ENCODE measurements at places on chromosomes 11 and 22.

DNA sequence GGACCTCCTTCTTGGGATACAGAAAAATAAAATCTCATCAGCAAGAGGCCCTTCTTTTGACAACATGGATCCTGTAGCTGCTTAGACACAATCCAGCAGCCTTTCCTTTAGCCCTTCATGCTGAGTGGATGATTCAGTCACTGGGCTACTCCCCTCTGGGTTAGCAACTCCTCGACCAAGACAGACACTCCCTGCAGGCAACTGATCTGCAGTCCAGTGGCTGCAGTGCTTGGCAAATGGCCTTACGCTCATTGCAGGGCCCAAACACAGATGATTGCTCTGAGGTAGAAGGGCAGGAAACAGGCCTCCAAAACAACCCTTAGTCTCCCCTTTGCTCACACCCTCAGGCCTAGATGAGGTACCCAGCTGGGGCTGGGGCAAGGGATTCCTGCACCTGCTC is 73.2 kb upstream of the OPCML start:
- no peak for DNase-seq

DNA sequence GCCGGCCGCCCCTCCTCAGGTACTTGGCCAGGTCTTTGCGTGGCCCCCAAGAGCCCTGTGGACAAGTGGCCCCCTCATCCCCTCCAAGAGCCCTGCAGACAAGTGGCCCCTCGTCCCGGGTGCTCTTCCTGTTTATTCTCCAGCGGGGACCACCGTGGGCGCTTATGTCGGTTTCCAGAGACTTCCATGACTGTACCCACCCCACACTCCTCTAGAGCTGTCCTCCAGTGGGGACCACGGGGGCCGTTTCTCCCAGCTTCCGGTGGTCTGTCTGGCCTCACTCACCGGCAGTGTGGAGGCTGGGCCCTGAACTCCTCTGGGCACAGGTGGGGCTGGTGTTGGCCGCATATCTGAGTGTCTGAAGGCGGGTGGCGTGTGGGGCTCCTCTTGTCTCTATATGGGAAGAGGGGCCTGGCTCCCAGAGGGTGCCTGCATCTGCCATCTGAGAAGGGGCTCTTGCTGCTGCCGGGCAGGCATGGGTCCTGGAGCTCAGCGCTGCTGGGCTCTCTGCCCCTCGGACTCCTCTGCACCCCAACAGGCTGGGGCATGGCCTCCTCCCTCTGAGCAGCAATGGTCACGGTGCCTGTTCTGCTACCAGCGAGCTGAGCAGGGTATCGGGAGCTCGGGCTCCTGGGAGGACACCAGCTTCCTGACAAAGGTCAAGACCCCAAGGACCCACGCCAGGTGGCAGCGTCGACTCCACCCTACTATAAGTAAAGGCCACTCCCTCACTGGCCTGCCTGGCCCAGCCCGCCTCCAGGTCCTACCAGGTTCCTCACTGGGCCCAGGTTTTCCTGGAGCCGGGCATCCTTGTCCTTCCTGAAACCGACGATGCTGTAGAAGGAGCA is 1264.3 kb downstream of the BRD1 start:
- DNase-seq, result no peak

DNA sequence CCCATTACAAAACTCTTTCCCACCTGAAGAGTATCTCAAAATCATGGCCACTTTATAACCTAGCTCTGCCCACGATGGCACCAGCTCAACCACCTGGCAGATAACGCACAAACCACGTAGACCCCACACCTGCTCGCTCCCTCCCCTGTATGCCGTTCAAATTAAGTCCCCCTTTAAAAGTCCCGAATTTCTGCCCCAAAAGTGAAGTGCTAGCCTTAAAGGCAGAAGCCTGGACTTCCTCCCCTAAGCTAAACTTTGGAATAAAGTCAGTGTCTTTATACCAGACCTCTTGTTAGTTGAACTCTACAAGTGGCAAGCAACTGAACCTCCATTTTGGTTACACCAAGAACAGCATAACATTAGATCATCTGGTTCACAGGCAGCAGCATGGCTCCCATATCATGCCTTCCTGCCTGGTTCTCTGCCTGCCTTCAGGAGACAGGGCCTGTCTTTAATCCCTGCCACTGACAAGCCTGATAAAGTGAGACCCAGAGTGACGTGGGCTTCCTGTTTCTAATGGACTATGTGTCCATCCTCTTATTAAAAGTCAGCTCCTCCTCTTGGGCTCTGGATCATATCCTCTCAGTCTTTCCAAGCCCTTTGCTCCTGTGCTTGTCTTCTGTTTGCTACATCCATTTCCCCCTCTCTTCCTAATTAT is 32.6 kb upstream of the NNMT start:
- DNase-seq, result no peak

GRCh38 chr22:24108073-24108472 is 73.2 kb upstream of the SUSD2 start:
- no peak for DNase-seq

GRCh38 chr11:134382830-134383229 is 29.2 kb downstream of the B3GAT1 start:
- DNase-seq, result no peak

DNA sequence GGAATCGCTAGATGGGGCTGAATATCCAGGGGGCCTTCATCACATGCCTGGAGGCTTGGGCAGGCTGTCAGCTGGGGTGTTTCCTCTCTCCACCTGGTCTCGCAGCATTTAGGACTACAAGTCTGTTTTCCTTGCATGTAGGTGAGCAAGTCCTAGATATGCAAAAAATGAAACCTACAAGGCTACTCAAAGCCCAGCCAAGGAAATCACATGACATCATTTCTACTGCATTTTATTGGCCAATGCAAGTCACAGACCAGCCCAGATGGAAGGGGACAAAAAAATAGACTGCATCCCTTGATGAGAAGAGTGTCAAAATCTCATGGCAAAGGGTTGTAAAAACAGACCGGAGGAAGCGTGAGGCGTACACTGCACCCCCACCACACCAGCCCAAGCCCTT is 9.6 kb upstream of the APOBEC3B start:
- no peak for DNase-seq

GRCh38 chr11:18775492-18776292 is 15.9 kb downstream of the PTPN5 start:
- peak; percentile 75 for DNase-seq

GRCh38 chr11:66850588-66851238 is 6.2 kb upstream of the LRFN4 start:
- DNase-seq, result no peak

All from activated CD4-positive, CD25-positive, alpha-beta regulatory T cell treated with anti-CD3 and anti-CD28 coated beads, Interleukin-2, amount 50 U/mL, for 72 hours (primary cell).